GM23248 (cell line): ENCODE measurements at places on chromosomes 6 and 20.
A peak's percentile ranks its signal among the peaks of the same experiment; 100 is the strongest.

- no peaks in the 10 kb centered on the region for H3K36me3 ChIP-seq
- no peak overlapping the region for H3K4me3 ChIP-seq
- H3K27me3 ChIP-seq, result peaks cover 10% of the 10 kb centered on the region; the same call in 1 of the 2 replicates
- no peak for DNase-seq
- H3K4me1 ChIP-seq, result no peaks in the 10 kb centered on the region
- no peak overlapping the region for H3K27ac ChIP-seq
These were observed 61.6 kb upstream of the MAFB start for GRCh38 chr20:40750541-40751035.

GRCh38 chr20:46814366-46815232 lies 80.0 kb upstream of the EYA2 start:
- H3K4me1 ChIP-seq, result peaks cover 15% of the 10 kb centered on the region
- H3K27me3 ChIP-seq, result peaks cover 26% of the 10 kb centered on the region
- no peak overlapping the region for H3K27ac ChIP-seq
- no peaks in the 10 kb centered on the region for H3K36me3 ChIP-seq
- peak; percentile 95 for DNase-seq

DNA sequence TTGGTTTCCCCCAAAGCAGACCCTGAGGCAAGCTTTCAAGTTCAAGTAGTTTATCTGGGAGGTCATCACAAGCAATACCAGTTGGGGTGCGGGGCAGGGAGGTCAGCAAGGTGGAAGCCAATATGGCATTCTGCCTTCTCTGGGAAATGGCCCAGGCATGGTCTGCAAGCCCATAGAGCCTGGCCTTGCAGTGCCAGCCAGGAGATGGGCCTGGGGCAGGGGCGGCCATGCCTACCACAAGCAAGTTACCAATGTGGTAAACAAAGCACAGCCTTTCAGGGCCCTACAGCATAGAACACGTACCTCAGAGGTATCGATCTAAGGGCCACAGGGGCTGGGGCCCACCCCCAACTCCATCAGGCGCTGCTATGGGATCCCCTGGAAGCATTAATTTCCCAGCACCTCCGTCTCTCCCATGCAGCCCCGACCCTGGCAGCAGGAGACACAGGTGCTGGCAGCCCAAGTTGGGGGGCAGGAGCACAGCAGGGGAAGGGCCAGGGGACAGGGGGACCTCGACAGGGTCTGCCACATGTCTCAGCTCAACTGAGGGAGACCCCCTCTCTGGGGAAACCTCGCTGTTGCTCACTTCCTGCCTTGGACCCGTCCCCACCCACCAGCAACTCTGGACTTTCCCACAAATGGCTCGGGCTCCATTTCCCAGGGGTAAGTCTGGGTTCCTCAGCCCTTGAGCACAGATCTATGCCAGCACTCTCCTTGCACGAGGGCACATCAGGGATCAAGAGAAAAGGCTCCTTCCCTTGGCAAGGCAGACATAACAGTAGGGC lies 369.0 kb downstream of the PREX1 start:
- no peak for DNase-seq
- no peak overlapping the region for H3K4me3 ChIP-seq
- H3K4me1 ChIP-seq, result no peaks in the 10 kb centered on the region
- no peaks in the 10 kb centered on the region for H3K36me3 ChIP-seq

DNA sequence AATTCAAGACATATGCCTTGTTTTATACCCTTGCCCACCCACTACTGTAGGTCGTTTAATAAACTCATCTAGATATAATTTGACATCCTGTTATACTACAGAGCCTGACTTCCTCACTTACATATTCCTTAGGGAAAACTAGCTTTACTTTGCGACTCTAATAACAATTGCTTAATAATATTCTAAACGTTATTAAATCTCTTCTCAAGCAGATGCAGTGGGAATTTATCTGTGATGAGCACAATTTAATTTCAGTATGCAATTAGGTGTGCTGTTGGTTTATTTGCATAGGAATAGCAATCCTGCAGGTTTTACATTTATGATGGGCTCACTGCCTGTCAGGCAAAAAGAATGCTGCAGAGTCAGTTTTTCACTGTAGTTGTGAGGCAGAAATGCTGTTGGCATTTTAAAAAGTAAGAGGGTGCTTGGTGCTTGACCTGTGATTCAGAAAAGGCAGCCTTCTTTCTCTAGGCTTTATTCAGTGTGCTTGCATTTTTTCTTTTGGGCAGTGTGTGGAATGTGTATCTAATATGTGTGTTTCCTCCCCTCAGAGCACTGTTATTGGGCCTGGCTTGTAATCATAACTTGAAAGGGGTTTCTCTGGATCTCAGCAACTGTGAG lies 152.3 kb upstream of the SCGN start:
- no peak overlapping the region for H3K4me3 ChIP-seq
- no peaks in the 10 kb centered on the region for H3K27me3 ChIP-seq
- H3K27ac ChIP-seq, result no peak overlapping the region; the same call in 1 of the 2 replicates
- no peaks in the 10 kb centered on the region for H3K36me3 ChIP-seq

GRCh38 chr6:150622941-150623874 lies 23.5 kb downstream of the PLEKHG1 start:
- no peak overlapping the region for H3K27ac ChIP-seq
- no peaks in the 10 kb centered on the region; the same call in 1 of the 2 replicates for H3K27me3 ChIP-seq
- no peaks in the 10 kb centered on the region for H3K36me3 ChIP-seq
- no peak overlapping the region for H3K4me3 ChIP-seq

GRCh38 chr20:62571669-62572344 lies 70.5 kb upstream of the SLCO4A1 start:
- H3K4me1 ChIP-seq, result no peaks in the 10 kb centered on the region
- H3K27ac ChIP-seq, result no peak overlapping the region
- H3K4me3 ChIP-seq, result no peak overlapping the region
- no peaks in the 10 kb centered on the region for H3K36me3 ChIP-seq
- peaks cover 13% of the 10 kb centered on the region; the same call in 1 of the 2 replicates for H3K27me3 ChIP-seq

DNA sequence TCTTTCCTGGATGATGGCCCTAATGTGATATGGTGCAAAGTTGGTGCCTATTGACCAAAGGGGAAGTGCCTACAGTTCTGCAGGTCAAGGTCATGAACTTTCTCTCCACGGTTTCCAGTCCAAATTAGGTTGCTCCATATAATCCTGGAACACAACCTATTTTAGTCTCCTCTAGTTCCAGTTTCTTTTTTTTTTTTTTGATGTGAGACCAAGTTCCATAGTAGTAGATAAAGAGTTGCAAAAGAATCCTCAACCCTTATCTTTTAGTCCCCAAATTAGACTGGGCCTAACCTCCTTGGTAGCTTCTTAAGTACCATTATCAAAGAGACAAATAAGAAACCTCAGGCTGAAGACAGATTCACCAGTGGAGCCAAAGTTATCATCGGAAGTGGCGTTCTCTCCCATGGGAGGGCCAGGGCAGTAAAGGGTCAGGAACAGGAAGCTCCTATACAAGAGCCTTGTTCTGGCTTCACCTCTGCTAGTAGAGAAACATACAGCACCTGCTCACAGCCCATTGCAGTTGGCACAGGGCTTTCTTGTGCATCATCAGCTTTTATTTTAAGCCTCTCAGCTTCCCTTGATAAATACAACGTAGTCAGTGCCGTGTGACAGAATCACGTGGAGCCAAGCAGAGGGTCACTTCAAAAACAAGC lies 132.2 kb upstream of the RREB1 start:
- H3K4me1 ChIP-seq, result no peaks in the 10 kb centered on the region
- DNase-seq, result no peak
- no peaks in the 10 kb centered on the region for H3K36me3 ChIP-seq
- no peak overlapping the region for H3K4me3 ChIP-seq
- no peaks in the 10 kb centered on the region for H3K27me3 ChIP-seq

- H3K4me1 ChIP-seq, result no peaks in the 10 kb centered on the region
- H3K27ac ChIP-seq, result no peak overlapping the region
- peaks cover 55% of the 10 kb centered on the region for H3K27me3 ChIP-seq
- no peaks in the 10 kb centered on the region for H3K36me3 ChIP-seq
These were observed 3.6 kb downstream of the ESR1 start for GRCh38 chr6:151811081-151811480.

DNA sequence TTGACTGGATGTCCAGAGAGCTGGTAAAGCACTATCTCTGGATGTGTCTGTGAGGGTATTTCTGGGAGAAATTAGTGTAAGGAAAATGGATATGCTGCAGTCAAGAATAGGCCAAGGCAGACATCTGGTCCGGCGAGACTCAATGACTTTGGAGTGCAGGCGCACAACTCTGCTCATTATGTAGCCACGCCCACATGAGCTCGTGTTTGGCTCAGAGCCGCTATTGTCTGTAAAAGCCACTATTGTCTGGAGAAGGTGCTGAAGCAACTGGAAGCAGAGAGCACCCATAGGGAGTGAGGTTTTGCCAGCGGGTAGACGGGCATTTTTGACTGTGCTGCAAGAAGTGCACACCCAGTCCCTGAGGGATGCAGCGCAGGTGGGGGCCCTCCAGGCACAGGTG lies 305.0 kb upstream of the POU3F2 start:
- H3K4me1 ChIP-seq, result no peaks in the 10 kb centered on the region
- DNase-seq, result no peak
- no peaks in the 10 kb centered on the region for H3K36me3 ChIP-seq
- H3K27ac ChIP-seq, result no peak overlapping the region

- no peaks in the 10 kb centered on the region for H3K36me3 ChIP-seq
- H3K4me3 ChIP-seq, result no peak overlapping the region
- H3K27me3 ChIP-seq, result peaks cover 20% of the 10 kb centered on the region
- DNase-seq, result no peak
These were observed 996 bp upstream of the NFKBIE start for GRCh38 chr6:44266347-44266746.

- H3K4me1 ChIP-seq, result no peaks in the 10 kb centered on the region
- no peaks in the 10 kb centered on the region for H3K27me3 ChIP-seq
- DNase-seq, result no peak
- no peaks in the 10 kb centered on the region for H3K36me3 ChIP-seq
- H3K27ac ChIP-seq, result no peak overlapping the region
These were observed 28.4 kb upstream of the GLP1R start for GRCh38 chr6:39020136-39020535.

DNA sequence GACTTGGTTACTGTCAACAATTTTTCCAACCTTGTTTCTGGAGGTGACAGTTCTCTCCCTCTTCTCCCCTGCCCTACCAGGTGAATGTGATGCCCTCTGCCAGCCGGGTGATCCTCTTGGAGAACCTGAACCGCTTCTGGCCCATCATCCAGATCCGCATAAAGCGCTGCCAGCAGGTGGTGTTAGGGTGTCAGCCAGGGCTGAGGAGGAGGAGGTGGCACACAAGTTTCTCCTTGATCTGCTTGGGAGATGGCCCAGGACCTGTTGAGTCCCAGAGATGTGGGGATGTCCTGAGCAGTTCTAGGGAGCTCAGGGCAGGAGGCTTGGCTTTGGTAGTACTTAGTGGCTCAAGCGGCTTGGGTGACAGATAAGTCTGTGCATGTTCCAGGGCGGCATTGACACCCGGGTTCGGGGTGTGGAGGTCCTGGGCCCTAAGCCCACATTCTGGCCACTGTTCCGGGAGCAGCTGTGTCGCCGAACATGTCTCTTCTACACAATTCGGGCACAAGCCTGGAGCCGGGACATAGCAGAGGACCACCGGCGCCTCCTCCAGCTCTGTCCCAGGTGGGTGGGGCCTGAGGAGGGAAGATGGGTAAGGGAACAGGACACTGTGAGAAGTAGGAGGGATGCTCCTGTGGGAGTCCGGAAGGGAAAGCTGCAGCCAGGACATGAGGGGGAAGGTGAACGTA lies 21.2 kb downstream of the CUL9 start:
- H3K27ac ChIP-seq, result no peak overlapping the region
- no peak overlapping the region for H3K4me3 ChIP-seq
- H3K27me3 ChIP-seq, result no peaks in the 10 kb centered on the region

DNA sequence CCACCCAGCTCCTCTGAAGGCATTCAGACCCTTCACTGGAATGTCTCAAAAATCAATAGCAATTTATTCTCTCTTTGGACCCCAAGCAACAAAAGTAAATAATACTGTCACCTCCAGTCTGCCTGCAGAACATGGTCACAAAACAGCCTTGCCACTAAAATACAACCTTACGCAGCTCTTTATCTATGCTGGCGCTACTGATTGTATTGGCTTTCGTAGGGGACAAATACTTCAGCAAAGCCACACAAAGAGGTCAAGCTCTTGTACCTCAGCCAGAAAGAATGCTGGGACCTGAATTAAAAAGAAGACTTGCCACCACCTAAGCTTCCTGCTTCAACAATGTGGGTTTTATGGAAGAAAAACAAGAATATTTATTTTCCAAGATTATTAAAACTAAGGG lies 57.2 kb downstream of the PRKN start:
- no peaks in the 10 kb centered on the region for H3K36me3 ChIP-seq
- no peak for DNase-seq
- H3K4me1 ChIP-seq, result no peaks in the 10 kb centered on the region

DNA sequence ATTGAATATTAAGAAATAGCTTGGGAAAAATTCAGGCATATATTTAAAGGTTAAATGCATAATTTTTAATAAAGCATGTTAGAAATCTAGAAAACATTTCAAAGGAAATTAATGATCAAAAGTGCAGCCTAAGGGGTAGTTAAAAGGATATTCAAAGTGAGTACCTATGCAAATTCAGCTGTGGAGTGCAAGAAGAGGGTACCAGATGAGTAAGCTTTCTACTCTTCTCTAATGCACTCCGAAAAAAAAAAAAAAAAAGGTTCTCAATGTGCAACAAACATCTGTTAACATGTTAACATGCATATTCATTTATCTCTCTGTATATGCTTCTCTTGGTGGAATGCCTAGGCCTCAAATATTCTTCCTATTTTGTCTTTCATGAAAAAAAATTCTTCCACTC lies 32.0 kb upstream of the KATNA1 start:
- H3K4me1 ChIP-seq, result no peaks in the 10 kb centered on the region
- H3K27me3 ChIP-seq, result no peaks in the 10 kb centered on the region
- DNase-seq, result no peak
- peaks cover 51% of the 10 kb centered on the region for H3K36me3 ChIP-seq
- H3K4me3 ChIP-seq, result no peak overlapping the region
- no peak overlapping the region for H3K27ac ChIP-seq

- H3K4me3 ChIP-seq, result no peak overlapping the region
- DNase-seq, result peak; percentile 59
These were observed 188.2 kb downstream of the ADGRG6 start for GRCh38 chr6:142489722-142490610.

DNA sequence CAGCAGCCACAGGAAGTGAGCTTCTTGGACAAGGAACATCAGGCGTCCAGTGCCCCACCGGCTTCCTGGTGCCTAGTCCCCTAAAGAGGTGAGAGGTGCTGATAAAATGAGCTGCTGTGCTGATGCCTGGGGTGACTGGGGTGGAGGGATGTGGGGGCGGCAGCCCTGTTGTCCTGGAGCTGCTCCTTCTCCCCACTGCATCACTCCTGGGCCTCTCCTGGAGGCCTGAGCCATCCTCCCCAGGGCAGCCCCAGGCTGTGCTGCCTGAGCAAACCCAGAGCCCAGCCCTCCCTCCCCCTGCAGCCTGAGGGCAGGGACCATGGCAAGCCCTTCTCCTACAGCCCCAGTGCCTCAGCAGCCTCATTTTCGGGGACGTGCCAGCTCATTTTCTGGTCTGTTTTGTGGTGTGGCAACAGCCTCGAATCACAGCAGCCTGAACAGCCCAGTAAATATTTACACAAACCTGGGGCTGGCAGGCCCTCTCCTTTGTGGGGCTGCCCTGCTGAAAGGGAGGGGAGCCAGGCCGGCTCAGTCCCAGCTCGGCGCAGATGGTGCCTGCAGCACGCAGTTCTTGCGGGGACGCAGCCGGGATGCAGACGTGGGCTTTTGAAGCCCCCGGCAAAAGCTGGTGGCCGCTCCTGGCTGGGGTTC lies 259.9 kb downstream of the DLL1 start:
- DNase-seq, result peak; percentile 36
- H3K4me1 ChIP-seq, result no peaks in the 10 kb centered on the region
- no peak overlapping the region for H3K27ac ChIP-seq
- no peak overlapping the region for H3K4me3 ChIP-seq

- peak overlapping the region; percentile 45 for H3K4me3 ChIP-seq
- H3K4me1 ChIP-seq, result peaks cover 22% of the 10 kb centered on the region
- H3K27ac ChIP-seq, result no peak overlapping the region
- DNase-seq, result peak; percentile 75
These were observed 63.2 kb upstream of the TIAM2 start for GRCh38 chr6:154931711-154932424.

- H3K36me3 ChIP-seq, result no peaks in the 10 kb centered on the region
- H3K27ac ChIP-seq, result no peak overlapping the region
- H3K4me1 ChIP-seq, result peaks cover 19% of the 10 kb centered on the region
These were observed 81.9 kb downstream of the PLCB1 start for GRCh38 chr20:8213831-8214587.
